ENCODE measurements at places on chromosomes 2 and 18.

DNA sequence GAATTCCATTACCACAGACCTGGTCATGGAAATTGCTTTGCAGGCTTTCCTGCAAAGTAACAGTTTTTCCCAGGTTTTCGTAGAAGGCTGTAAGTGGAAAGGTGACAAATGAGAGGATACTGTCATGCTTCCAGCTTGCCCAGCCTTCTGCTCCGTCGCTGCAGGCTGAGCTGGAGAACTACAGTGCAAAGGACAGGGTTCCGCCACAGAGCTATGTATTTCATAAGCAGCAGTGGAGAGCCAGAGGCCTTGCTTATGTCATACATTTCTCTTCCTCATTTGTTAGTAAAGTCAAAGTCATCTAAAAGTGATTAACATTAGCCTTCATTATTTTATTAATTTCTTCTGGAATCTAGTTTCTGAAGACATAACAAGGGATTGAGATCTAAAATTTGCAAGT, 72.9 kb upstream of the RBM44 start:
- DNase-seq = no peak

- no peak for DNase-seq
These were observed 166.3 kb upstream of the SKOR2 start for GRCh38 chr18:47417807-47418206.

DNA sequence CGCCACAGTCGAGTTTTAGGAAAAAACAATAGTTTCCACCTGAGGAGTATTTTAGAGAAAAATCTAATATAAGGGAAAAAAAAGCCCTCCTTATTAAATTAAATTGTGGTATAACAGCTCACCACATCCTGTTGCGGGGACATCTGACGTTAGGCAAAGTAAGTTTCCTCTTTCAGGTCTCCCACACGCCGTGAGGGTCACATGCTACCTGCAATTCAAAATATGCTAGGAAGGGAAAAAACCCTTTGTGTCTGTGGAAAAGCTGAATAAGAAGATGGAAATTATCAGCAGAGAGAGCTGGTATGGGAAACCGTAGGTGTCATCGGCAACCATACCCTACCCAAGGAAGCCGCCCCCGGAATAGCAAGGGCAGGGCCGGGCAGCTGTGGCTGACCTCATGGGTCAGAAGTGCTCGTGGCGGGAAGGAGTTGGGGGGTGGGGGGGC, 128.0 kb downstream of the NFATC1 start:
- peak; percentile 68 for DNase-seq

GRCh38 chr18:21855432-21855831, 114.8 kb downstream of the MIB1 start:
- no peak for DNase-seq

DNA sequence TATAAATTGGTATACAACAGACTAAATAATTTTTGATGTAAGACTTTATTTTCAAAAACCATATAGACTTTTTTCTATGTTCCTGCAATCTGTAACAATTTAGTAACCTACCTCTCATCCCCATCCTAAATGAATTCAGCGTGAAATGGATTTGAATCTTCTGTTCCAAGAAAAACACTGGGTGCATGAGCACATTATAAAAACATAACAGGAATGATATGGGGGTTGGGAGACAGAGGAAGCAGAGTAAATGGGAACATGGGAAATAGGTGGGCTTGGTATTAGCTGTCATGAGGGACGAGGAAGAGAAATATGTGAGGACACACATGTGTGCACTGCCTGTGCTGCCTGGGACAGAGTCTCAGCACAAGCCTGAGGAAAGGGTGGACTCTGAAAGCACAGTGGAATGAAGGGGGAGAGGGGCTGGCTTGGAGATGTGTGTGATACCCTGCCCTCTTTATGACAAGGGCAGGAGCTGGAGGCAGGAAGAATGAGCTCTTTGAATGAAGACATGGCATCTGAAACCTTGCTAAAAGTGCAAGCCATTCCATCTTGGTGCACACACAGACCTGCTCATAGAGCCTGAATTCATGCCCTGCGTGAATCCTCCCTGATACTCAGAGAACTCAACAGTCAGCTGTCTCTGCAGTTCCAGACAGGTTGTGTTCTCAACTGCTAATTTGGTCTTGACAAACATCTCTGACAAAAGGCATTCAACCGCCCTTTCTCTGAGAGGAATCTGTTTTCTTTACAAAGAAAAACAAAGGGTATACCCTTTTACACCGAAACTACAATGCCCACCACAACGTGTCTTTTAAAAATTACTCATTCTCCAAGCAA, 66.6 kb downstream of the EPB41L3 start:
- DNase-seq = no peak

- no peak for DNase-seq
These were observed 64.7 kb upstream of the PXDN start for GRCh38 chr2:1808981-1809422.

DNA sequence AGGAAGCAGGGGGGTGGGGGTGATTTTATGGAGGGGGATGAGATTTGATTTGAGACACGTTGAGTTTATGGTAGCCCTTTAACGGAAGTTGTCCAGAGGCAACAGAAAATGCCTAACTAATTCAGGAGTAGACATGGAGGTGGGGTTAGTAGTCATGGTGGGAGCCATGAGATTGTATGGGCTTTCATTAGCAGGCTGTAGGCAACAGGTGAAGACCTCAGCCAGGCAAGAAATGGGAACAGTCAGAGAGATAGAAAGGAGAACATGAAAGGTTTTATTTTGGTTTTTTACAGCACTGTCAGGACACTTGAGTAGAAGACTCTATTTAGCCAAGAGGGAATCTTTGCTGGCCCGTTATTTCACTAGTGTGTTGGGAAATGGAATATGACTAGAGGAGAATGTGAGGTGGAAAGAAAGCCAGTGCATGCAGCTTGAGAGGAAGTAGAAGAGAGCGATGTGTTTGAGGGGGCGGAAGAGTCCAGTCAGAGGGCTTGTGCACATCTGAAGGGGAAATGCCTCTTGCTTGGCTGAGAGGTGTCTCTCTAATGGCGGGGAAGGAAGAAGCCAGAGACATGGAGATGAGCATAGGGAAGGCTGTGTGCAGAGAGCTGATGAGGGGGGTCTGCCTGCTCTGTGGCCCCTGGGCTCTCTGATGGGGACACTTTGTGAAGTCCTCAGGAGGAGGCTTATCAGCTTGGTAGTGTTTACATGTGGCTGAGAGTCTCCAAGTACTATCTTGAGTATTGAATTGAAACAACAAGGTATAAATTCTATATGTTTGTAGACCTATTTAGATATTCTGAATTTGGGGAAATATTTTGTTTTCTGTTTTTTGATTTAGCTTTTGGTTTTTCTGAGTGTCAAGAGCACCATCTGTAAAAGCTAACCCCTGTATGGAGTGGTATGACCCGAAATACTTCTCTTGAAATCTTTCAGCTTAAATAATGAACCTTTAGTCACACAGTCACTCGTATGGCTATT, 66.9 kb upstream of the ITM2C start:
- no peak for DNase-seq

DNA sequence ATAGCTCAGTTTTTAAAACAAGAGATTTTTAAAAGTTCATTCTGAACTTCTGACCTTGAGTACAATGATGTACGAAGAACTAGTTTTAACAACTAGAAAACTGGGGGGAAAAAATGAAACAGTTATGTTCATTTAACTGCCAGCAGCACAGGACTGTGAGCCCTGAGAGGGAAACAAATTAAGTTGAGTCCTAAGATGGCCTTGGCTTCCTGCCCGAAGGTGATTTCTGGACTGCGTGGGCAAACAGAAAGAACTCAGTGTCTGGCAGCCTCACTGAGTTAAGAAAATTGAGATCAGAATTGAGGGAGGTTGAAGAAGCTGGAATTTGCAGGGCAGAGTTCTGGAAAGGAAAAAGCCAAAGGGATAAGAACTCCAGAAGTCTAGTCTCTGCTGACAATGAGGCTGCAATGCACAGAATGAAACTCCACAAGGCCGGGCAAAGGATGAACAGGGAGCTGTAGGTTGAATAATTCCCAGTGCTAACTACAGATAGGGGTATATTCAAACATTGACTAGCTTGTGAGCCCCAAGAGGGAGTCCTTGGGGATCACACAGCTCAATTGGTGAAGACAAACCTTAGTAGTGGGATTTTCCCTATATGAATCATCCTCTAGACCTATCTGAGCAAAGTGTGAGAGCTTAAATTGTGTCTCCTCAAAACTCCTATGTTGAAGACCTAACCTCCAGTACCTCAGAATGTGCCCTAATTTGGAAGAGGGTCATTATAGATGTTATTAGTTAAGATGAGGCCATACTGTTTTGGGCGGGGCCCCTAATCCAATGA, 13.1 kb upstream of the CRACDL start:
- no peak for DNase-seq

- no peak for DNase-seq
These were observed 48.9 kb upstream of the EMILIN2 start for GRCh38 chr18:2797951-2798350.

- DNase-seq = peak; percentile 6
These were observed 49.2 kb upstream of the NXPH2 start for GRCh38 chr2:138829326-138829919.

GRCh38 chr2:132929786-132930185, 259.8 kb upstream of the LYPD1 start:
- DNase-seq = no peak

GRCh38 chr2:219402665-219403515, 15.2 kb upstream of the DNPEP start:
- DNase-seq = peak; percentile 43

DNA sequence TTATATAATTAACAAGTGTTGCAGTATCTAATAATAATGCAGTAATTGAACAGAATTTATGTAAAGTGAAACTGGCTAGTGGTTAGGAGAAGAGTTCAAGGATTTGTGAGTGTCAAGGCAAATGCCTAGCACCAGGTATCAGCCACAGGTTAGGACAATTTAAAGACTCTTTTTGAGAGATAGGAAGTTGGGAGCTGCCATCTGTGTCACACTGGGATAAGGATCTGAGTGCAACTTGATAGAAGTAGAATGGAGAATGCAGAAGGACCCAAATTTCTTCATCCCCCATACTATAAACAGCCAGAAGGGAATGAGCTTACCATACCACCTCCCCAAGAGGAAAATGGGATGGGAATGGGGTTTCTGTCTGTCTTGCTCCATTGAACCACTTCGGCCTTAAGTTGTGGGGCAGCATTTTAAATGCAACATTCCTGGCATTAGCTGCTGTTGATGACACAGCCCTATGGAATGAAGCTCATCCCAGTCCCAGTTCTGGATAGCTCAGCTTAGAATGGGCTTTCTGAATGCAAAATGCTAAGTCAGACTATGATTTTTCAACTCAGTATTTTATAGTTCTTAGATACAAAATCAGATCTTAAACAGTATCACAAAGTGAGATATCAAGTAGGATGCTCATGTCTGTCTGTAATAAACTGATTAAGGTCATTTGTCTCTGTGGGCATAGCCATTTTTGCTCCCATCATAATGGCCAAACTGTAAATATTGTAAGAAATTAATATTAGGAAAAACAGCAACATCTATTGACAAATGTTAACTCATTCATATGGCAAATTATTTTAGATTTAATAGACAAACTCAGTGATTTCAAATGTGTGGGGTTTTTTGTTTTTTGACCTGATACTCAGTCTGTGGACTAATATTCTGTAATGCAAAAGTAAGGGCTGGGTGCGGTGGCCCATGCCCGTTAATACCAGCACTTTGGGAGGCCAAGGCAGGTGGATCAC, 44.0 kb downstream of the GPR155 start:
- no peak for DNase-seq

- DNase-seq = no peak
These were observed 52.1 kb downstream of the NCK2 start for GRCh38 chr2:105796791-105797190.

DNA sequence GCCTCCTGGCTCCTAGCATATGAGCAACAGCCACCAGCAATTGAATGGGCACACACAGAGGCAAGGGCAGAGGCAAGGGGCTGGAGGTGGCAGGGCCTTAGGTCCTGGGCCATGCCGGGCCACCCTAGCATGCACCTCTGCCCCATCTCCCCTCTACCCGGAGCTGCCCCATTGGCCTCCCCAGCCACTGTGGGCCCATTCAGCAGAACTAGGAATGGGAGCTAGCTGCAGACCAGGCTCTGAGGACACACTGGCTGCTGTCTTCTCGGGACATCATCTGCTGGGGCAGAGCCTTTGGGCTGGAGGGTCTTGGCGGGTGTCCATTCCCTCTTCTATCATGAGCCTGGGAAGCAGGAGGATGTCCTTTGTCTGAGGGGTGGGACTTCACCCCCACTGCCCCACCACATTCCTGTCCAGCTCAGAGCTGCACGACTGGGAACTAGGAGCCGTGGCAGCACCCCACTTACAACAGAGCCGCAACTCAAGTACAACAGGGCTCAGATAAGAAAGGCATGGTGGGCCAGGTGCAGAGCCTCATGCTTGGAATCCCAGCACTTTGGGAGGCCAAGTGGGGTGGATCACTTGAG, 800 bp downstream of the VIL1 start:
- DNase-seq = no peak

DNA sequence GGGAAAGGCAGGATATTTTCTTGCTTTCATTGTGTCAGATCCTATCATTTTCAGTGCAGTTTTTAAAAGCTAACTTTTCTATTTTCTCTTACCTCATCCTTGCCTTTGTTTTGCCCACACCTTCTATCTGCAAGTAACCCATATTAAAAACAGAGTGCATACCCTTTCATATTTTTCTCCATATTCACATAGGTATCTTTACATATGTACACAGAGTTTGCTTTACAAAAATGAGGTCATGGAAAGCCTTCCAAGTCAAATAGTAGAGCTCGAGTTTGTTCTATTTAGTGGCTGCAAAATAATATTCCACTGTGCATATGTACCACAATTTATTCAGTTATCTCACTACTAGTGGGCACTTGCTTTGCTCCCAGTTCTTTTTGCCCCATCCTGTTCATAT, 3.9 kb upstream of the DHRS9 start:
- no peak for DNase-seq

DNA sequence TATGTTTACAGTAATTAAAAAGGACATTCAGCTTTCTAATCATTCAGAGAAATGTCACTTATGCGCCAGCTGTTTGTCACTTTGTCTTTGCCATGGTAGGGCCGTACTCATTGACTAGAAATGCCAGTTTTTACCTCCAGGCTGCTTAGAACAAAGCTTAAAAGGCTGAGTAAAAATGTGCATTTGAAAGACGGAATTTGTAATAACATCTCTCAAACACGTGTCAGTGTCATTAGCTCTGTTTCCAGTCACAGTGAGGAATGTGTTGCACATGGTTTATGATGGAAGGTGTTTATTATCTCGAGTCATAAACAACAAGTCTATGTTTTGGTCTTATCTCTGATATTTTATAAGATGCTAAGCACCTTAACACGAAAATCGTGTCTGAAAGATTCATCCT, 118.2 kb downstream of the SNTG2 start:
- no peak for DNase-seq

GRCh38 chr2:31411771-31412170, 2.8 kb downstream of the XDH start:
- DNase-seq = no peak

GRCh38 chr2:143833015-143833660, 686.8 kb downstream of the ZEB2 start:
- no peak for DNase-seq

GRCh38 chr2:152278526-152278925, 56.4 kb upstream of the FMNL2 start:
- DNase-seq = no peak

GRCh38 chr2:46072101-46072820, 224.9 kb upstream of the EPAS1 start:
- DNase-seq = no peak

Measured in T-cell (primary cell).